Germinal center (tissue), 1 donor: ENCODE measurements at places on chromosomes 12 and 14.
A peak's percentile ranks its signal among the peaks of the same experiment; 100 is the strongest.

DNA sequence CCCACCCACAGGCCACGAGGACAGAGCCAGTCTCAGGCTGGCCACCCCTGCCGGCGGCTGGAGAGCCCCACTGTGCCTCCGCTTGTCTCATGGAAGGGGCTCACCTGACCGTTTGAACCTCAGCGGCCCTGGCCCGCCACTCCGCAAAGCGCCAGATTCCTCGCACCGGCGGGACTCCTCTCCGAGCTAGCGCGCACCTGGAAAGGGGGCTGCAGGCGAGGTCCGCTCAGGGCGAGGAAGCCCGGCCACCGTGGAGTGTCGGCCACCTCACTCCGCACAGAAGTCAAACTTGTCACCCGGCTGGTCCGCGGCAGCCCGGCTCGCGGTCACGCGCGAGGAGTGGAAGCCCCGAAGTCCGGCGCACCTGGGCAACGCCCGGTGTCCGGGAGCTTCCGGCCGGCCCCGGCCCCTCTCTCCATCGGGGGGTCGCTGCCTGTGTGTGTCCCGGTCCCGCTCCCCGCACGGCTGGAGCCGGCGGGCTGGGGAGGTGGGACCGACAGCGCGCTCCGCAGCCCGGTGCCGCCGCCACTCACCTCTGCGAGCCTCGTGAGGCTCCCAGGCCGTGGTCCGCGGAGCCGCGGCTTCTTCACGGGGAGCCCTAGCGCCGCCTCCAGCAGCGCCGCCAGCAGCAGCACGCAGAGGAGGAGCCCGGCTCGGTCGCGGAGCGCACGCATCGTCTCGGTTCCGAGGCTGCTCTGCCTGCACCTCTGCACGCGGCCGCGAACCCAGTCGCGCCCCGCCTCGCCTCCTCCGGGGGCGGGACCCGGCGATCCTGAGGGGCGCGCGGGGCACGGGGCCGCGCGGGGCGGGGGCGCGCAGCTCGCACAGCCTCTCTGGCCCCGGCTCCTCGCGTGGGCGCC, at the start of gene ISM2:
TSS of gene ISM2 (minus strand) at position 697 of the 860 bp plus-strand sequence. CDS start at position 674, 23 bp downstream.
- peak; percentile 75 for DNase-seq

DNA sequence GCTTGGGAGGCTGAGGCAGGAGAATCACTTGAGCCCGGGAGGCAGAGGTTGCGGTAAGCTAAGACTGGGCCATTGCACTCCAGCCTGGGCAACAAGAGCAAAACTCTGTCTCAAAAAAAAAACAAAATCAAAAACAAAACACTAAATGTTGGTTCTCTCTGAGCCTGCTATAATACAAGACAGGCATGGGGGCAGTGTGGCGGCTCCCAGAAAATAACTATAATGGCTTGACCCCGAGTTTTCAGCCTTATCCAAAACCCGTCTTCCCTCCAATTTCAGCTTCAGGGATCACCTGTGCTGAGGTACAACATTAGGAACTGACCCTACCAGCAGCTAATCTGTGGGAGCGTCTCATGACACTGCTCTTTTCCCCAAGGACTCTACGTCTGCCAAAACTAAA, 862 bp downstream of the SLC7A7 start:
- DNase-seq: no peak

DNA sequence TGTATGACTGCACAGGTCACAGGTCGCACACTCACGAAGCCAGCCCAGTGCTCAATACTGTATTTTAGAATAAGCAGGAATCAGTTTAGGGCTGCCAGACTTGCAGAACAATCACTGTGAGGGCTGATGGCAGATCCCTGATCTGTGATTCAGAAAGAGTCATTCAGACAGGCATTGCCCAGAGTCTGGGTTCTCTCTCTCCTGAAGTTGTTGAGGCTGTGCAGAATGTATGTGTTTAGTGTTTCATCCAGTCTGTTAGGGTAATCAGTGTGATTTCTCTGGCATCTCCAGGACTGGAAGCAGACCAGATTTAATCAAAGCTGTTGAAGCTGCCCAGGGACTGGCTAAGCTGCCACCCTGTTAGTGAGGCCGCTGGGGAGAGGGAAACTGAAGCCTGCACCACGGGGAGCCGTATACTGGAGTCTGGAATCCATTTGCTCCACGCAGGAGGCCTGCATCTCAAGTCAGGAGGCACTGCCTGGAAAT, 69.3 kb downstream of the ETV6 start:
- no peak for DNase-seq

DNA sequence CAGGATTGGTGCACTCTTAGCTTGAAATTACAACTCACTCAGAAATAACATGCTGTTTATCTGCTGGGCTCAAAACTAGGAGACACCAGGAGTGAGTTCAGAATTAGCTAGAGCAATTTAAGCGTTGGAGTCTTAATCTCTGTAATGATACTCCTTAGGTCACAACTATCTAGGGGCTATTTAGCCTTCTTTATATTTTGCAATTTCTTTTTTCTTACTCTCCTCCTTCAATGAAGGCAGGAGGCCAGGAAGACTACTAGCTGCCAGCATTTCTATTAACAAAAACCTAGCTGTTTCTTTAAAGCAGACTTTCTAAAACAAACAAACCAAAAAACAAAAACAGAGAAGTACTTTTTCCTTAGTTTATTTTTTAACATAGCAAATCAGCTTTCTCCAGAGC, 226.2 kb downstream of the TRHDE start:
- DNase-seq: no peak

DNA sequence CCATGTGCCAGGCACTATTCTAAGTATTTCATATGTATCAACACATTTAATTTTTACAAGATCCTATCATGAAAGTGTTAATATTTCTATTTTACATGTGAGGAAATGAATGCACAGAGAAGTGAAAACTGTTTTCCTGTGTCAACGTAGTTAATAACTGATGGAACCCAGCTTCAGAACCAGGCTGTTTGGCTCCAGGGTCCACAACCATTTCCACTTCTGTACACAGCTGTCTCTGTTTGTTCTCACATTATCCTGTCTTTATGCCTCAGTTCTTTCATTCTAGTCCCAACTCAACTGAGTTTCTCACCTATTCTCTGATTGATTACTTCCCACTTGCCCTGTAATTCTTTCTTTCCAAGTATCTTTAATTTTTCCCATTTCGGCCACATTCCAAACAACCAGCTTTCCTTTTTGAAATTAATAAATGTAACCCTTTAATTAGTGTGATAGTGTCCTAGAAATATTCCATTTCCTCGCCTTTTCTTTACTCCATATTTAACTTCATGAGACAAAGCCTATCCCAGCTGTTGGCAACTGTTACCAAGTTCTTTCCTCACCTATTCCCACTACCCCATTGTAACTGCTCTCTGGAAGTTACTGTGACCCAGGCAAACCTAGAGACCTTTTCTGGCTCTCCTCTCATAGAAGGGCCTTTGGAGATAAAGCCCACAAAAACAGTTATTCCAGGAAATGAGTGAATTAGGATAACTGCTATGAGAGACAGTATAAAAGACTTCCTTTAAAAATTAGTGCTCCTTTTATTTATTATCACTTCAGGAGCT, 218.7 kb downstream of the RASSF9 start:
- no peak for DNase-seq

GRCh38 chr12:66665435-66665985, 13.4 kb downstream of the GRIP1 start:
- DNase-seq: no peak

DNA sequence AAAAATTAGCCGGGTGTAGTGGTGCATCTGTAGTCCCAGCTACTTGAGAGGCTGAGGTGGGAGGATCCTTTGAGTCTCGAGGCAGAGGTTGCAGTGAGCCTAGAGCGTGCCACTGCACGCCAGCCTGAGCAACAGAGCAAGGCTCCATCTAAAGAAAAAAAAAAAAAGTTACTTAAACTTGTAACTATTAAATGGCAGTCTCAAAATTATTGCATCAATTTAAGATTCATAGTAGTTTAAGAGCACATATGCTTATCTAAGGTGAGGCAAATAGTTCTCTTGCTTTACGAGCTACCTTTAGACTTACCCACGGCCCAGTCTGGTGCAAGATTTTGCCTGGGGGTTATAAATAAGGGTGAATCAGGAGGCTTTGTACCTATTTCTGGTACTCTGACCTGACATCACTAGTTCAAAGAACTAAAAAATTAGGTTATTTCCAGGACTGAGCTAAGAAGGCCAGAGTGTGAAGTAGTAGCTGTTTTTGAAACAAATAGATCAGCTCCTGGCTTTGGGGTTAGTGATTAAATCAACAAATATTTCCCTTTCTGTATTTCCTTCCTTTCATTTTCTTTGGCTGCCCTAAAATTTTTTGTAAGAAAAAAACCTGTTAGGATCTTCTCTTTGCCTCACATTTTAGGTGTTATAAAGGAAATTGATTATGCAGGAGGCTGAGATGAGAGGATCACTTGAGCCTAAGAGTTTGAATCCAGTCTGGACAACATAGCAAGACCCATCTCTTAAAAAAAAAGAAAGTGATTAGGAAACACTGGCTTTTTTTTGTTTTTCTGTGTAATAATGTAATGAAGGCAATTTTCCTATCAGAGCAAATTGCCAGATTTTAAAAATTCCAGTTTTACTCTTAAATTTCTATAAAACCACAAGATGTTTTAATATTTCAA, 3.6 kb downstream of the MGAT2 start:
- DNase-seq: no peak

GRCh38 chr14:79791055-79791732, 420.1 kb downstream of the DIO2 start:
- DNase-seq: no peak

DNA sequence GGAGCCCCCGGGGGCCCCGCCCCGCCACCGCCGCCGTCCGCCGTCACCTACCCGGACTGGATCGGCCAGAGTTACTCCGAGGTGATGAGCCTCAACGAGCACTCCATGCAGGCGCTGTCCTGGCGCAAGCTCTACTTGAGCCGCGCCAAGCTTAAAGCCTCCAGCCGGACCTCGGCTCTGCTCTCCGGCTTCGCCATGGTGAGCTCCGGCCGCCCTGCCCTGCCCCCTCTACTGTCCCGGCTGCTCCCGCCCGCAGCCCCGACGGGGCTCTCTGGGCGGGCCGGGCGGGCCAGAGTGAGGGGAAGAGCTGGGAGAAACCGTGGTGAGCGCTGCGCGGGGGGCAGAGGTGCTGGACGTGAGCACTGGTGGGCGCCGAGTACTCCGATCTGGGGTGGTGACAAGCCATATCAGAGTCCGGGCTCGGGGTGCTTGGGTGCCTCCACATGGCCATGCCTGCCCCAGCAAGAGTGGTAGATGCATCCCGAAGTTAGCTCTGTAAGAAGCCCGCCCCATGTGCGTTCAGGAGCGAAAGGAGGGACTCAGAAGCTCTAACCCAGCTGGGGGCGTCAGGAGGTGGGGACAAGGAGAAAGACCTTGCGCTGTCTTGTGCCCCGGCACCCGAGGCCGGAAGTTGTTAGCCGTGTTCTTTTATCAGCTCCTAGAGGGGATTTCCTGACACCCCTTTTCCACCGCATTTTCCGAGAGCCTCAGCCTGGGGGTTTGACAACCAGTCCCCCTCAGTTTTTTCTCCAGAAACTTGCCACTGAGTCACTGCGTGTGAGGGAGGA, 717 bp downstream of the ORAI1 start:
- peak; percentile 69 for DNase-seq

- peak; percentile 60 for DNase-seq
Observed at GRCh38 chr14:103561381-103562178, 877 bp downstream of the BAG5 start.

DNA sequence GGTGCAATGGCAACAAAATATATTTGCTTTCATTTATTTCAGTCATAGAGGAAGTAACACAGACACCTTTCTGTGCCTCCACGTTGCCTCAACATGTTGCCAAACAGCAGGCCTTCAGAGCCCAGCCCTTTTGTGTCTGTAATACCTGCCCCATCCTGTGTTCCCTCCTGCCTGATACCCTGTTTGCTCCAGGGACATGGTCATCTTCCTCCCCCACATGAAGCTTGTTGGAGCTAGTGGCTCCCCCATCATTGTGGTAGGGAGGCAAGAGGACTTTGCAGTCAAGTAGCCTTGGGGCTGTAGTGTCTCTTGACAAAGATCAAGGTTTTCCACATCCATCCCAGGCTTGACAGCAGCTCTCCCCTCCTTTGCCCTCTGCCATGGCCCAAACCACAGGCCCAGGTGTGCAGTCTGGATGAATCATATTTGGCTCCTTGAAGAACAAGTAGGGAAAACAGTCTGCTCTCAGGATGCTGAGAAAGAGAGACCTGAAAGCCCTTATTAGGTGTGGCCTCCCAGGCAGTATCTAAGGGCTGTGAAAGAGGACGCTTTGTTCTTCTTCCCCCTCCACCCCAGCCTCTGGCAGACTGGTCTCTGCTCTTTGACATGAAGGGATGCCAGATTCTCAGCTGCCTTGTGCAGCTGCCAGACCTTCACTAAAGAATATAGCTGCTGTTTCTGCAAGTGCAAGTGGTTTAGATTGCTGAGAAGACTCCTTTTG, 329.0 kb downstream of the C12orf75 start:
- DNase-seq: no peak

- no peak for DNase-seq
Observed at GRCh38 chr12:18141048-18141982, 51.3 kb upstream of the RERGL start.

GRCh38 chr12:132603240-132604150, 6.9 kb downstream of the LRCOL1 start:
- DNase-seq: no peak

GRCh38 chr14:37903343-37904191, 304.1 kb upstream of the SSTR1 start:
- DNase-seq: peak; percentile 3

GRCh38 chr14:89371585-89372511, 45.2 kb downstream of the FOXN3 start:
- no peak for DNase-seq

GRCh38 chr12:102459314-102459713, 21.0 kb downstream of the IGF1 start:
- DNase-seq: no peak

GRCh38 chr12:80700327-80700726, 7.1 kb upstream of the MYF6 start:
- DNase-seq: no peak

- DNase-seq: no peak
Observed at GRCh38 chr14:78412475-78412874, 242.3 kb downstream of the NRXN3 start.

DNA sequence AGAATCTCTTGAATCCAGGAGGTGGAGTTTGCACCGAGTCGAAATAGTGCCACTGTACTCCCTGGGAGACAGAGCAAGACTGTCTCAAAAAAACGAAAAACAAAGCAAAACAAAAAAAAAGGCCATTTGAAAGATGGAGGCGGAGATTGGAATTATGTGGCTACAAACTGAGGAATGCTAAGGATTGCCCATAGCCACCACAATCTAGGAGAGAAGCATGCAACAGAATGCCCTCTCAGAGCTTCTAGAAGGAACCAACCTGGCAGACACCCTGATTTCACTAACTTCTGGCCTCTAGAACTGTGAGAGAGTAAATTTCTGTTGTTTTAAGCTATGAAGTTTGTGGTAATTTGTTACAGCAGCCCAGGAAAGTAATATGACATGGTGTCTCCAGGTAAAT, 50.1 kb upstream of the LIMA1 start:
- DNase-seq: no peak
